ENCODE measurements at places on chromosomes 4 and X.

- no peak for DNase-seq
These were observed 866.5 kb upstream of the INTU start for GRCh38 chr4:126766241-126766640.

DNA sequence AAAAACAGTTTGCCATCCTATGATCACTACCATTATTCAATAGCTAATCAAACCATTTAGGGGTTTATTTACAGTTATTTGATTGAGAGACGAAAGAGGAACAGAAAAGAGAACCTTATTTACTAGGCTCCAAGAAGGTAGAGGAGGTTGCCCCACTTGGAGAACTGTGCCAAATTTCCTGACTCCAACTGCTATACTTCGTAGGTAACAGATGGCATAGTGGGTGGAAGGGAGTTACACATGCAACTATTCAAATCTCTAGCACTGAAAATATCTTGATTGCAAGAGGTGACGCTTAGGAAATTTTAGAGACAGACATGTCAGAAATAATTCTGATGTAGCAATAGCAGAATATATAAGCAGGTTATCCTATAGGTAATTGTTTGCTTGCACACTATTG is 38.0 kb upstream of the TMPRSS11F start:
- DNase-seq = no peak

DNA sequence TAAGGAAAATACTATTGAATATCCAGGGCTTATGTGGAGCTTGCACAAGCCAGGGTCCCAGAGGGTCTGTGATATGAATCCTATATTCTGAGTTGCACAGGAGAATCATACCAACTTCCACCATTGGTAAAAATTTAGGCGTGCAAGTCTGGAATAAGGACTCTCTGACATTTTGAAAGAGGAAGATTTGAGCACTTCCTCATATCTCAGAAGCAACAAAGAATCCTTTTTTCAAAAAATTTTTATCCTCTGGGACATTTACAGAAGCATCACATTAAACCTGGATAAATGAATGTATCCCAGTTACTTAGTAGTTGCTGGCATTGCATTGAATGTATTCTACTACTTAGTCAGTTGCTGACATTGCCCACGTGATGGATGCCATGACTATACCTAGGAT is 24.2 kb upstream of the CAMK2D start:
- no peak for DNase-seq

GRCh38 chrX:38166478-38167083 is 54.1 kb downstream of the SRPX start:
- peak; percentile 23 for DNase-seq

DNA sequence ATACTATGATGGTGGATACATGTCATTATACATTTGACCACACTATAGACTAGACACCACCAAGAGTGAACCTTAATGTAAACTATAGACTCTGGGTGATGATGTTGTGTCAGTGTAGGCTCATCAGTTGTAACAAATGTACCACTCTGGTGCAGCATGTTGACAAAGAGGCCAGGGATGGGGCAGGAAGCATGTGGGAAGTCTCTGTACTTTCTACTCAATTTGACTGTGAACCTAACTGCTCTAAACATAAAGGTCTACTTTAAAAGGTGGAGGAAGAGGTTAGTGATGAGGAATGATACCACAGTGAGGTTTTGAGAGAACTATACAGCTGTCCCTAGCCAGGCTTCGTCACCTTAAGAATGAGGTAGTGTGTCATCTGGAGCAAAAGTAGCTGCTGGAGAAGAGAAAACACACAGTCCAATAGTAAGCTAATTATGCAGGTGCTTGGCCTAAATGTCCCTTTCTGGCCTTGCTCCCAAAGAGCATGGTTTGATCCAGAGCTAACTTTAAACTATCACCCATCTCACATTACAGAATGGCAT is 38.4 kb downstream of the GRSF1 start:
- no peak for DNase-seq

- DNase-seq = peak; percentile 71
These were observed 5.3 kb upstream of the PAPSS1 start for GRCh38 chr4:107725281-107725859.

DNA sequence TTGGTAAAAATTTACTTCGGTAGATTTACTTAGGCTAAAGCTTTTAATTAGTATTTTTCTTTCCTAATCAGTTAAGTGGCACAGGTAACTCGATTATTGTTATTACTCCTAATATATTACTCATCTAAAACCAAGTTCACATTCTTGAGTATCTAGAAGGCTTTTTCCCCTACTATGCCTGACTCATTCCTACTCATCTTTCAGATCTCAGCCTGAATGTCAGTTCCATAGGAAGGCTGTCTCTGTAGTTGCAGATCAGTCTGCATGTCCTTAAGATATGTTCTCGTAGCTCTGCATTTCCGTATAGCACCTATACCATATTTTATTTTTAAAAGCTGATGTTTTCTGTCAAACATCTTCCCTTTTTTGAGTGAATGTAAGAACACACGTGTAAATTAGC is 5.9 kb upstream of the FAM184B start:
- DNase-seq = peak; percentile 41

GRCh38 chr4:185165605-185166063 is 22.6 kb downstream of the SLC25A4 start:
- DNase-seq = peak; percentile 65

DNA sequence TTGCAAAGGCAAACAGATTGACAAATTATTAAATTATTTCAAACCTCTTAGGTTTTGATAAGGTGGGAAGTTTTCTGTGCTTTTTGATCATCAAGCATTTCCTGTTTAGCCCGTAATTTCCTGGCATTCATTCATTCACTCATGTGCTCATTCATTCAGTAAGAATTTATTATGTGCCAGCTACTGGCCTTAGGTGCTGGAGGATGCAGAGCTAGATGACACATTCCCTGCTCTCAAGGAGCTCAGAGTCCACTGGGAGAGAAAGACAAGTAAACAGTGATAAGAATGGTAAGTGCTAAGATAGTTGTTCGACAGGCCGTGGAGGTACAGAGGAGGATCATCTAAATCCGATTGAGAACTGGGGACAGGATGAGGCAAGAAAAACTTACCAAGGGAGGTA is 153.0 kb downstream of the DCTD start:
- peak; percentile 52 for DNase-seq

- no peak for DNase-seq
These were observed 20.5 kb downstream of the PNMA6E start for GRCh38 chrX:153380691-153381090.

GRCh38 chrX:30876367-30876766 is 12.7 kb downstream of the TAB3 start:
- no peak for DNase-seq

DNA sequence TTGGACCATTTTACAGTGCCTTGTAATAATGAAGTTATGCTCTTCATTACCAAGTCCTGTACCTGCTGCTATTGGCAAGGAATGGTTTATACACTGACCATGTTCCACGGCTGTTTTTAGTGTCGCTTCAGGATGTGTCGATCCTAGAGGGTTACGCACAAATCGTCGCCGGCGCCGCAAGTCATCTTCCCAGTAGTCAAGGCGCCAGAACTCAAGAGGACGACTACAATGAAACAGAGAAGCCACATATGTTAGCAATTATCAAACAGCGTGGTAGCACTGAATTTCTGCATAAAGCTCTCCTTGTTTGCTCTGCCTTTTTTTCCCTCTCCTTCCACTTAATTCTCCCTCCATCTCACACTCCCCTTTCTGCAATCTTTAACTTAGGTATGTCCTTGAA is 17.0 kb downstream of the MAB21L2 start:
- no peak for DNase-seq

DNA sequence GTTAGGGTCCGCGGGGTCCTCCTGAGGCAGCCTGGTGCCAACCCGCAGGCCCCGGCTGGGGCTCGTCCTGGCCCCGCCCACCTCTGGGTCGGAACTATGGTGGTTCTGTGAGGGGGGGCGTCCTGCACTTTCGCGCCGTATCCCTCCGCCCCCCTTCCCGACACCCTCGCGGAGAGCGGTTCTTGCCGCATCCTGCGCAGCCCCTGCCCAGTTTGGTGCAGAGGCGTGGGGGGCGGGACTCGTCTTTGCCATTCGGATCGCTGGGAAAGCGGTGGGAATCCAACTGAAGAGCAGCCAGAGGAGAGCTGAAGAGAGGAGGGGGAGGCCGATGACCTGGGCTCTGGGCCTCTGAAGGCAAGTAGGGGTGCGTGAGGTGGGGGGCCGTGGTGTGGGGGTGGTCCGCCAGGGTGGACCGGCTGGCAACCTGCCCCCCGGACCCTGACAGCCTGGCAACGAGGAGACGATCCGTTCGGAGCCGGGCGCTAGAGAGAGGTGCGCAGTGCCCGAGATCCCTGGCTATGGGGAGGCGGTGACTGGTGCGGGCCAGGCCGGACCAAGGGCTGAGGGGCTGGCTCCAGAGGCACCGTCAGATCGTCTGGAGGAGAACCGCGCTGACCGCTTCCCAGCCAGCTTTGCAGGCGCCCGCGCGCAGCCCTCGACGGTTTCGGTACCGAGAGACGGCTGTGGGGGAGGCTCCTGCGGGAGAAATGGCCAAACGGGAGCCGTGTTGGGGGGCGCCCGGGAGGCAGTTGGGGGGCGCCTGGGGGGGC is at the start of gene GPRASP1:
GPRASP1 (plus strand) TSS at position 242 of the 770 bp plus-strand sequence. CDS start 2,431 bp downstream, outside the sequence.
- peak; percentile 33 for DNase-seq

DNA sequence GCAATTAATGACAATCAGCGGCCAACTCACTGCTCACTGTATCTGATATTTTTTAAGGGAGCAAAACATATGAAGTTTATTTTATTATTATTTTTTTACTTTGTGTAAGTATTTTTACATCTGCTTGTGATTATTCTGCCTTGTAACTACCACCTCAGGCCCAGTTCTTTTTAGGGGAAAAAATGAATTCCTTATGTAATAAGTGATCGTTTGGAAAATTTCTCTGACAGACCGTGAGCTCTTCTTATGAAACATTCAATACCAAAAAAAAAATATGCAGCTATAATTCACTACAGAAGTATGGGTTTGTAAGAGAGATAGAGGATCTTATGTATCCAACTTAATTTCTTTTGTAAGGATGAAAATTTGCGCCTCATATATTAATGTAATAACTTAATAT is 33.5 kb upstream of the STOX2 start:
- DNase-seq = no peak

GRCh38 chr4:75745161-75745560 is 20.8 kb downstream of the USO1 start:
- peak; percentile 64 for DNase-seq

GRCh38 chr4:14862891-14863290 is 139.4 kb upstream of the CPEB2 start:
- no peak for DNase-seq

DNA sequence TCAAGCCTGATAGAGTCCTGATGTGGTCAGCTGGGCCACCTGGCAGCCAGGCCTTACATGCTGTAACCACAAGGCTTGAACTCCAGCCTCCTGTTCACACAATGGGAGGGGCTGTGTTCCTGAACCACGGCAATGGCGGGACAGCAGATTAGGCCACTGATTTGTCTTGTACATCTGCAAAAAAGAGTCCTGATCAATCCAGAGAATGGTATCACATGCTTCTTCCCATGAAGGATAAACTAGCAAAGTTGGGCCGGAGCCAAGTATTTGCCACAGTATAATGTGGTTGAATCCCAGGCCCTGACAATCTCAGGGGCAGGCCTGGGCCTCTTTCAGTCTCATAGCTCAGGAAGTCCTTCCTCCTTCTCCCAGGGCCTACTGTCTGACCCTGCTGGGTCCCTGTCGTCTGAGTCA is 2182.5 kb upstream of the AGA start:
- no peak for DNase-seq

DNA sequence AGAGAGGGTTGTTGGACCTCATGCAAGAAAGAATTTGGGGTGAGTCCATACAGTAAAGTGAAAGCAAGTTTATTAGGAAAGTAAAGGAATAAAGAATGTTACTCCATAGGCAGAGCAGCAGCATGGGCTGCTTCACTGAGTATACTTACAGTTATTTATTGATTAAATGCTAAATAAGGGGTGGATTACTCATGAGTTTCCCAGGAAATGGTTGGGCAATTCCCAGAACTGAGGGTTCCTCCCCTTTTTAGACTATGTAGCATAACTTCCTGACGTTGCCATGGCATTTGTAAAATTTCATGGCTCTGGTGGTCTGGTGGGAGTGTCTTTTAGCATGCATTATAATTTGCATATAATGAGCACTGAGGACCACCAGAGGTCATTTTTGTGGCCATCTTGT is 16.7 kb downstream of the PPP4R3C start:
- DNase-seq = no peak

- peak; percentile 49 for DNase-seq
These were observed 4.2 kb upstream of the CCNA2 start for GRCh38 chr4:121827853-121828252.

DNA sequence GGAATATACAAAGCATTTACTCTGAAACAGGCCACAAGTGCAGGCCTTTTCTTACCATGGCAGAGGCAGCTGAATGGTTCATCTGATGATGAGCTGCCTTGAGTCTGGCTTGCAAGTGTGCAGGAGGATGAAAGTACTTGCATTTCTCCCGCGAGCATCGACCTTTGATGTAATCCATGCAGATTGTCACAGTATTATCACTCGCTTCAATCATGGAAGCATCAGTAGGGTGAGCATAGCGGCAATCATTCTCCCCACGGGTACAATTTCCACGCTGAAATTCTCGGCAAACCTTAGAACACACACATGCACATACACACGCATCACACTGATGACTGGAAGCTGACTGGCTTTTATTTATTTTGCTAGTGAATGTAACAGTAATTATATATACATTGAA is 98.0 kb downstream of the MBNL3 start:
- DNase-seq = no peak

- DNase-seq = peak; percentile 23
These were observed 570.9 kb upstream of the ZFP42 start for GRCh38 chr4:187424636-187425035.

DNA sequence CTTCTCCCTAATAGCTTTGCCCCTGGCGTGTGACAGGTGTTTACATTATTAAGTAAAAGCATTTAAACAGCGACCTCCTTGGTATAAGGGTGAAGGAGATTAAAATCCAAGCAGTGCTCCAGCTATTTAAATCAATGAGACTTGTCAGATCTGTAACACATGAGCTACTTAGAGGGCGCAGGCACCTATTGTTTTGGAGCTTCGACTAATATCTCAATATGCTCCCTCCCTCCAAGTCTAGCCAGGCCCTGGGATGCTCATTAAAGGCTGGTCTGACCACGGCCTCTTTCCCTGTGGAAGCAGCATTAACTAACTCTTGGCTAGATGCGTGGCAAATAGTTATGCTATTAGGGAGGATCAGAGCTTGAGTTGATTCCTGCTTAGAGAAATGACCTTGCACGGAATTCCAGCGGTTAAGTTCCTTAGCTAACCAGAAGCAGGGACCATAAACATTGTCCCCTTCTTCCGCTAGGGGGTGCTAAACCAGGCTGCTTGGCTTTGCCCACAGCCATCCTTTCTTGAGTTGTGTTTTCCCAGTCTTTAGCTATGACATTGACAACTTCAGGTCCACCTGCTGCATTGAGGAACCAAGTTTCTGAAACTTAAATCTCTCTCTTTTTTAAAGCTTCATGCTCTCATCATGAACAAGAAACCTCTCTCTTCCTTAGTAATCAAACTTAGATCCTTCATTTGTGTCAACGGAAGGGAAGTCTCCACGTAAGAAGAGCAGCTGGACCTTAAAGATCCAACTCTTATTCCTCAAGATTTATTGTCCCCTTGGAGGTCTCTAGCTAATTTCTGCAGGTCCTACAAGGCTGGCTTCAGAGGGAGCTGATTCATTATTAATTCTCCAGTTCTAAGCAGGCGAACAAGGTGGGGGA is 80.7 kb upstream of the IGFBP7 start:
- peak; percentile 30 for DNase-seq
